ENCODE measurements at places on chromosomes 2 and 18.
A peak's percentile ranks its signal among the peaks of the same experiment; 100 is the strongest.

DNA sequence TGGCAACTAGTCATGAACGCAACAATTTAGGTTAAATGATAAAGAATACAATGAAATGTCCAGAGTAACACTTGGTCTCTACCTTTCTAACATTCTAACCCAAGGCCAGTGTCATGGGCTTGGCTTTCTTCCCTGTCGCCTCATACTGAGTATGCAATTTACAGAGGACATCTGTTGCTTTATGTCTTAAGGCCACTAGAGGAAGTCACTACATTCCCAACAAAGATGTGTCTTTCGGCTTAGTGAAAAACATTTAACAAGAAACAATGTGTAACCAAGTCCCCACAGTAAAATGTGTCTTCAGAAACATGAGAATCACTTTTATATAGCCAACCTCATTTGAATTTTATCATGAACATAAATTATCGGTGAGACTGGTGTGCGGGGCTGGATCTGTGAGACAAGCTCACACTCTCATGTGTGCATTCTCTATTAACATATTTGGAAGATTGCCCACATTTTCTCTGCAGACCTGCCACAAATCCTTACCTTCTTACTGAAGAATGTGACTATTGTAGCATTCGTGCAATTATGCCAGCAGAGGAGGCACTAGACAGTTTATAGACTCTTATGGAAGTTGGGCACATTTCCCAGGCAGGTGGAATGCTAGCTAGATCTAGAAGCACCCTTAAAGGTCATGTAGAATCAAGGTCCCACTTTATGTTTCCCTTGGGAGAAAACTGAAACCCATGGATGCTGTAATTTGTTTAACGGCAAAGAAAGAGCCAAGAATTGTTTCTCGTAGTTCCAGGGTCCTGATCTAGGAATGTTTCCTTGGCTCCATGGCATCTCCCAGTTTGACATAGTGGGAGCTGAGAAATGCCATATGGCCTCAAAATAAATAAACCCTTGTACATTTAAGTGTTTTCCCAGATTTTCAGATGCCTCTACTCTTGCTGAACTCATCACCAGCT, 101.8 kb downstream of the CD226 start:
- DNase-seq = no peak

GRCh38 chr2:102235491-102235890, 48.7 kb downstream of the IL1RL2 start:
- no peak for DNase-seq

DNA sequence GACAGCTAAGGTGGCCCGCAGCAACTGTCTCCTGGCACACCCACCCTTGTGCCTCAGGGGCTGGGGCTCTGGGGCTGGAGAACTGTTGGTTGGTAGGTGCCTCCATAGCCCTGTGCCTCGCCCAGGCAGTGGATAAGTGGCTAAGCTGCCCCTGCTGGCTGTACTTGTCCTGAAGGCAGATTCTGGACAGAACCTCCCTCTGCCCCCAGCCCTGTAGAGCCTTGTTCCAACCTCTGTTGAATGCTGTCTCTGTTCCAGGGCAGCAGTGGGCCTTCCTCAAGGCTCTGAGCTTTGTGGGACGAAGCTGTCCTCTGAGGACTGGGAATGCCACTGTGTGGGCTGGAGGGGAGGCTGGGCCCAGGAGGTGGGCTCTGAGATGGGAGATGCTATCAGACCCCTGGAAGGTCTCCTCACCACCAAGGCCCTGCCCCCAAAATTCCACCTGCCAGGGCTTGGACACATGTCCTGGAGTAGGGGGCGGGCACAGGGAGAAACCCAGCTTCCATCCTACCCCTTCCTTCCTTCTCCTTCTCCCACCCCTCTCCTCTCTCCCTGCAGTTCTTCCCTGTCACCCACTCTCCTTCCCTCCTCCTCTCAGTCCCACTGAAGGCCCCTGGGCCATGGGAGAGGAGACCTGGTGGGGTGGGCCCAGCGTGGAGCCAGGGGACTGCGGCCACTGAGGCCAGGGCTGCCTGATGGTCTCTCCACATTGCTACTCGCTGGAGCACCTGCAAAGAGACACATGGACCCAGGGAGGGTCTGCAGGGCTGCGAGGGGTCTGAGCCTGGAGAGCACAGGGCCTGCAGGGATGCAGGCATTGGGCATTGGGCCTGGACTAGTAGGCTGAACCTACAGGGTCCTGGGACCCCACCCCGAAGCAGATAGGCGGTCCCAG, 1.7 kb upstream of the PDCD1 start:
- DNase-seq = no peak

DNA sequence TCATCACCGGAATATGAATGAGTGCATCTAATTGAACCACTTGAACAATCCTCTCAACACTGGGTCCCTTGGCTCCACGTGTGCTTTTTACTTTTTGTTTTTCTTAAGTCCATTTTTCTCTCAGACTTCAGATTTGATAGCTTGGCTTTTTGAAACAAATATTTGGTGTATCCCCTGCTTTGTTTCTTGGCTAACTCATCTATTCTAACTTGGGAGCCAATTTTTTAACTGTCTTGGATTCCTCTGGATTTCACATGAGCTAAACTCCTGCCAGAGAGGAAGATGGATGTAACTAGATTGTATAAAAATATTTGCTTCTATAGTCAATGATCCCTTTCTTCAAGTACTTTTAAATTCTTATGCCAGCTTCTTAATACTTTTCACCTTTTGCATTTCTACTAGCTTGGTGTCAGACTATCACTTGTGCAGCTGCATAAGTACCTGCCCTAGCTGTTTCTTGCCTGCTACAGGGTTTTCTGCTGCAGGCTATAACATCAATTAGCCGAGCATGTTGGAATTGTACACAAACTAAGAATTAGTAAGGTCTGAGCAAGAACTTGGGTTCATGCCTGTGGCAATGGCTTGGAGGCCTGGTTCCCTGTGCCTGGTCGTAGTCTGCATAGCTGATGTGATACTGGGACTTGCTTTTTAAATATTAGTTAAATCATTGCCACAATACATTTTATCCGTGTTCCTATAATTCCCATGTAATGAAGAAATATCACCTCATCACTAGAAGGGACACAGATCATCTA, 281.5 kb downstream of the EN1 start:
- DNase-seq = no peak

DNA sequence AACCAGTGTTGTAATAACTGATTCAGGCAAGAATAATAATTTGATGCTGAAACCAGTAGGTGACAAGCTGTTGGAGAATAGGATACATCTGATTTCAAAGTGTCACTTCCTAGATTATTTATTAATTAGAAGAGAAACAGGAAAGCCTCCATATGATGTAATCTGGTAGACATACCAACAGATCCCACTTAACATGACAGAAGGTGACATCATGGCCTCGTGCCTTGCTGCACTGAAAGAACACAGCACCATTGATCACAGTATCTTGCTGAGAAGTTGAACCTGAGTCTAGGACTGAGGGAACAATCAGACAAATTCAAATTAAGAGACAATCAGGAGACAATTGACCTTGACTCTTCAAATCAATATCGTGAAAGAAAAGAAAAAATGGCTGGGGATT, 131.6 kb upstream of the DLGAP1 start:
- no peak for DNase-seq

DNA sequence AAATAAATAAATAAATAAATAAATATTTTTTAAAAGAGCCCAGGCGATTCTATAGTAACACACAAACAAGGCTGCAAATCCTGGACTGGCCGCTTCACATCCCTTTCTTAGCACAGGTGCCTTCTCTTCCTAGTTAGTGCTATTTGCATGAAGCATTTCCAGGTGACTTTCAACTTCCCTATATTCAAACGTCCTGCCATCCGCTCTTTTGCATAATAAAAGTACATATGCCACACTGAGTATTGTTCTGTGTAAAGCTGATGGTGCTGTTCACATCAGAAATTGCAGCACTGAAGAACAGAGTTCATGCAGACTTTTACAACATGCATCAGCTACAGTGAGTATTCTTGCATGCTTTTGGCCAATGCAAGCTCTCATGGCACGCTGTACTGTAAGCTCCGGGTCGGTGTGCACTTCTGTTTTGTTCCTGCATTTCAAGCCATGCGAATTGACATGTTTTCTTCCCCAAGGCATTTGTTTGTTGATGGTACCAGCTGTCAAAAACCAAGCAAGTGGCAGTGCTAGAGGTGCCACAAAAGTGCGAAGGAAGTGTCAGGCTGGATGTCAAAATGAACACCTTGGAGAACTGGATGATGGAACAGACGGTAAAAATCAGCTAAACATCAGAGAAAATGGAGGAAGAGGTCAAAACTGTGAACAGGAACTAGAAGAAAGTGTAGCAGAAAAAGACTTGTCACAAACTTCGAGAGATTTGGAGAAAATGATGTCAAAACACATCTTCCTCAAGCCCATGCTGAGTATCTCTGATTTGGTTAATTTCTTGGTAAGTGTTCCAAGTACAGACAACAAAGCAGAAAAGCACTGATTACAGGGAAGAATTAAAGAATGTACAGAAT, 25.5 kb upstream of the CEP68 start:
- DNase-seq = no peak

- peak; percentile 96 for DNase-seq
These were observed at the start of gene NHEJ1 for GRCh38 chr2:219160186-219161017. NHEJ1 (minus strand) TSS chr2:219160815; CDS start chr2:219158362, 2,453 bp downstream.

GRCh38 chr2:164882276-164882675, 40.7 kb upstream of the COBLL1 start:
- no peak for DNase-seq

DNA sequence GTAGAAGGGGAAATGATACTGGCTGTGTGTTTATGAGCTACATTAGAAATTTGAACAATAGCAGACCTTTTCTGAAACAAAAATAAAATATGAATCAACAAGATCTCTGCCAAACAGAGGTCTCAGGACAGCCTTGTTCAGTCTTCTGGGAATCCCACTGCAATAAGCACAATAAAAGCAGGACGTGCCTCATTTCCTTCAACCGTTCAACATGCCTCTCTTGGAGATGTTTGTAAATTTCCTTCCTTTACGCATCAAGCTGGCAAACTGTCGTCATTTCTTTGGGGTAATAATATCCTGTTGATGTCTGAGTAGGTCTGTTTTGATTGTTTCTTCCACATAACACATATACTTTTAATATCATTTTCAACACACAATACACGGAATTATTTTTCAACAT, 77.2 kb downstream of the TCF4 start:
- DNase-seq = no peak

DNA sequence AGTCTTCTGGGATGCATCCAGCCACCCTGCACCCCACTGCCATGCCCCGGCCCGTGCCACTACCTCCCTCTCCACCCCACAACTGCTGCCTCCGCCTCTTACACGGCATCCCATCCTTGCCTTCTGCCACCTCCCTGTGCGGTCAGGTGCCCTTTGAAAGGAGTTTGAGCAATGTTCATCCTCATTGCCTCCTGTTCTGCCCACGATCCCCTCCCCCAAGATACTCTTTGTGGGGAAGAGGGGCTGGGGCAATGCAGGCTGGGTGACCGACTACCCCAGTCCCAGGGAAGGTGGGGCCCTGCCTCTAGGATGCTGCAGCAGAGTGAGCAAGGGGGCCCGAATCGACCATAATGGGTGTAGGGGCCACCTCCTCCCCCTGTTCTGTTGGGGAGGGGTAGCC, 8.4 kb downstream of the MFSD2B start:
- DNase-seq = no peak

GRCh38 chr2:229610333-229610732, 104.0 kb downstream of the DNER start:
- no peak for DNase-seq

- no peak for DNase-seq
These were observed 272.7 kb upstream of the DOK6 start for GRCh38 chr18:69127873-69128500.

- DNase-seq = no peak
These were observed 126.6 kb upstream of the RMDN2 start for GRCh38 chr2:37798315-37799005.

- no peak for DNase-seq
These were observed 164.3 kb upstream of the PGAP1 start for GRCh38 chr2:197090742-197091367.

- no peak for DNase-seq
These were observed 281.9 kb downstream of the SRBD1 start for GRCh38 chr2:45329045-45329677.

DNA sequence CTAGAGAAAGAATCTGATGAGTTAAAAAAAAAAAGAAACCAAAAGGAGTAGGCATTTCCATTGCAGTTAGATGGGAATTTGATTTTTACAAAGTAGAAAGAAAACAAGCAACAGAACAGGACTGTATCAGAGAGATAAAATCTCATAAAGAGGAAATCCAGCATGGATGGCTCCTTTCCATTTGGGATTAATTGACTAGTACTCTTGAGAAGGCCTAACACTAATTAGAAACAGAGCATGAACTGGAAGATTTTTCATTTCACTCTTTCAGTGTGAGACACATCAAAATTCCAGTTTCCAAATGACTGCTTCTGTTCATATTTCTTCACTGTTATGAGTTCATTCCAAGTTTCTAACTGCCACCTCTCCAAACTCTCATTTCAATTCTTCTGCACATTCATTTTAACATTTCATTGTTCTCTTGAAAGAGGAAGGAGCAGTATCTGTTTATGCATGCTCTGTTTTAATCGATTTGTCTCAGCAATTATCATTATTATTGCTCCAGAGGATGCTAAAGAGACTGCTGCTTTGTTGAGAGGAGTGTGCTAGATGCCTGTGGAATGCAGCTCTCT, 108.8 kb upstream of the PIEZO2 start:
- no peak for DNase-seq

DNA sequence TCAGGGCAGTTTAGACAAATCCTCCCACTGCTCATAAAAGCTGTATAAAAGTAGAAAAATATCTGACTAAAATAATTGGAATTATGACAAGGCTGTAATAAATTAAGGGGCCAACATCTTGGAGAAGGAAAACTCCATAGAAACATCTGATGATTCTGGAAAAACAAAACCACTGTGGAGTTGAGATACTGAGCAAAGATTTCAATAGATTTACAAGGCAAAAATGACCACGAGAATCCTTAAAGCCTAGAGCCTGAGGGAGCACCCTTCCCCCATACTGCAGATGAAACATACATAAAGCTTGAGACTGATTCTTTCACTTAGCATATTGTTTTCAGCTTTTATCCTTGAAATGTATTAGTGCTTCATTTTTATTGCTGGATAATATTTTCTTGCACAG, 286.4 kb upstream of the MMADHC start:
- DNase-seq = no peak
